ENCODE measurements at places on chromosomes 1 and 21. TPM values are rescaled to one million over a fixed set of nuclear protein-coding genes. Genes with fewer than 3 reads are reported as not detected.

The POU3F1 gene
- not detected for total RNA-seq

The CAMSAP2 gene
- total RNA-seq = 31.8 TPM

The RAB4A gene
- 41.8 TPM for total RNA-seq

The HSD3B2 gene
- total RNA-seq = not detected

The MPL gene
- not detected for total RNA-seq

The GJB3 gene
- total RNA-seq = not detected

The ELAPOR1 gene
- 0.71 TPM for total RNA-seq

The PTGS2 gene
- total RNA-seq = 29.3 TPM

Data from sigmoid colon (tissue), 7 donors.